ENCODE measurements at places on chromosomes 5 and 9. TPM values are rescaled to one million over a fixed set of nuclear protein-coding genes. Genes with fewer than 3 reads are reported as not detected.

DNA sequence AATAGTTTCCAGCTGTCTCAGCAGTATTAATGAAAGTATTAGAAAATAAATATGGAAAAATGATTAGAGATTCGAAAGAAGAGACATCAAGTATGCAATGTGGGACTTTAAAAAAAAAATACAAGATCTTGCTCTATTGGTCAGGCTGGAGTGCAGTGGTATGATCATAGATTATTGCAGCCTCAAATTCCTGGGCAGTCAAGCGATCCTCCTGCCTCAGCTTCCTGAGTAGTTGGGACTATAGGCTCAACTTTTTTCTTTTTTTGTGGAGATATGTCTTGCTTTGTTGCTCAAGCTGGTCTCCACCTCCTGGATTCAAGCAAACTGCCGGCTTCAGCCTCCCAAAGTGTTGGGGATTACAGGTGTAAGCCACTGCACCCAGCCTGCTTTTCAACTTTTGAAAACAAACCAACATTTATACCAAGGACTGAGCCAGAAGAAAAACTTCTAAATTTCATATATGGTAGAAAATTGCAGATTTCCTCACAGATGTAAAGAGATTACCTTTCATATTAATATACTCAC lies 323.1 kb downstream of the ADGRV1 start:
- no peak for DNase-seq

DNA sequence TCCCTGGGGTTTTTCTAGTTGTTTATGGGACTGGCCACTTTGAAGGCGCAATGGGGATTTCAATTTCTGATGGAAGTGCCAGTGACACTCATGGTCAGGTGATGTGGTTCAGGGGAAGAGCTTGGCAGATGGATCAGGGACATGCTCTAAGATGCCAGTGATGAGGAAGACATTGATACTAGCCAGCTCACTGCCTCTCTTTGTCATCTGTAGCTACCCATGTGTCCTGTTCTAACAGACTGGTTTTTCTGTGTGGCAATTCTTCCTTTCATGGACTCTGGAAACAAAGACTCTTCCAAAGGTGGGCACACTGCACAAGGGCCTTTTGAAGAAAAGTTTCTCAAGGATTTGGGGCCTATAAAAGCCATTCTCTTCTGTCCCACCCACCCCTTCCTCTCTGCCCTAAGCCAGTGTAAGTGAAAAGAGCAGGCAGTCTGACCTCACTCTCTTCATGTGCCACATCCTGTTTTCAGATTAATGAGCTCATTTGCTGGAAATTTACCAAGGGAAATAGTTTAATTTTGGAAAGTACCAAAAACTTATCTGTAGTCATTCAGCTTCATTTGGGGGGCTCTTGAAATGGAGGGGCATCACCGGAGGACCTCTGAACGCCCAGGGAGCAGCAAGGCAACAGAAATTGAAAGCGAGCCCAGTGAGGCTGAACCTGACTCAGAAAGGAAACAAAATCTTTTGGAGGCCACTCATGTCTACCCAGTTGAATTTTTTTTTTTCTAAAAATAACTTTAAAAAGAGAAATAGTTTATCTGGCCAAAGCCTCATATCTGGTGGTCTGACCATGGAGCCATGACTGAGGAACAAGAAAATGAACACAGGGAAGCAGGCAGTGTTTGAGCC lies 4.9 kb upstream of the TRAF1 start:
- DNase-seq: no peak

GRCh38 chr9:19022206-19022605 lies 10.8 kb downstream of the SAXO1 start:
- no peak for DNase-seq

DNA sequence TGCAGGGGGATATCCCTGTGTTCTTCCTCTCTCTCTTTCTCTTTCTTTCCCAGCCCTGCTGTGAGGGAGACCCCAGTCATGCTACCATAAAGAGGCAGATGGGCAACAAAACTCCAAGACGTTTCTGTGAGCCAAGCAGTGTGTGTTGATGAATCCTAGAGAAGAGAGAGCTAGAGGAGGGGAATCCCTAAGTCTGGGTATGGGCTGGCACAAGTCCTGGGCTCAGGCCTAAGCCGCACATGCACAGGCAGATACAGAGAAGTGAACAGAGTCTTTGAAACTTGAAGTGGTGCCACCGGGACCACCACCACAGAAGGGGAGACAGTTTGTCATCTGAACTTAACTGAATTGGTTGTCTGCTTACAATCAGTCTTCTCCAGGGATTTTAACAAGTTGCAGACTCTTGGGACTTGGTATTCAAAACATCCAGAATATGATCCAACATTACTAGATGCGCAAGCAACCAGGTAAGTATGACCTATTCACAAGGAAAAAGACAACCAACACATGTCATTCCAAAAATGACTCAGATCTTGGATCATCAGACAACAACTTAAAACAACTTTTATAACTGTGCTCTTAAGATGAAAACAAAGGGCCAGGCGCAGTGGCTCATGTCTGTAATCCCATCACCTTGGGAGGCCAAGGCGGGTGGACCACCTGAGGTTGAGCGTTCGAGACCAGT lies 10.4 kb upstream of the FAM120A start:
- DNase-seq: no peak

- no peak for DNase-seq
These were observed 483.6 kb downstream of the GADD45G start for GRCh38 chr9:90088434-90088833.

- DNase-seq: no peak
These were observed 92.5 kb downstream of the PPIC start for GRCh38 chr5:122944051-122944450.

DNA sequence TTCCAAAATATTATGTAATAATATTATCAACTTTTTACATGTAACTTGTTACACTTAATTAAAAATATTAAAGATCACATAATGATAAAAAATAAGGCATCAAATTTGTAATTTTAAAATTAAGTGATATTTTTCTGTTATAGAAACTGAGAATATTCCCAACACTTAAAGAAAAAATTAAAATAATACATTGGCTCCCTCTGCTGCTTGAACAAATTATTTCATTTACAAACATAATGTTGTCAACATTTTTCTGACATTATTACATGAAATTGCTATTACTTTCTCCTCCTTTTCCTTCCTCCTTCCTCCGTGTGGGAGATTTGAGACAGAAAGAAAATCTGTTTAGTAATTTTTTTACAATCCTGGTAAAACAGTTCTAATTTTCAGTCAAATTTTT lies 42.3 kb downstream of the RNF180 start:
- no peak for DNase-seq

- no peak for DNase-seq
These were observed 57.2 kb upstream of the CNOT6 start for GRCh38 chr5:180436936-180437335.

GRCh38 chr5:126755593-126755992 lies 21.3 kb upstream of the LMNB1 start:
- DNase-seq: no peak

DNA sequence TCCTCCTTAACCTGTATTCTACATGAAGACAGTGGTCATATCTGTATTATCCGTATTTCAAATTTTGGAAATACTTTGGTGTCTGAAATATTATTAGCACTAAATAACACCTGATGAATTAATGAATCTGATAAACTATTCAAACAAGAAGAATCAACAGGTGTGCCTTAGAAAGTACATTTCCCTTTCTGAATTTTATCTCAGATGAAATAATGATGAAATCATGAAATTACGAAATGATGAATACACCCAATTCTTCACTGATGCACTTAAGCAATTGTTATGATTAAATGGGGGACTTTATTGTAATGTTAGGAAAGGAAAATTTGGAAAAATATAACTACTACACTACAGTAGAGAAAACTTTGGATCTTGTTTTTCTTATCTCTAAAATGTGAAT lies 313.6 kb downstream of the HCN1 start:
- no peak for DNase-seq

- no peak for DNase-seq
These were observed 6.2 kb upstream of the SCAMP1 start for GRCh38 chr5:78354066-78354670.

GRCh38 chr5:128455841-128456361 lies 82.1 kb downstream of the FBN2 start:
- DNase-seq: no peak

DNA sequence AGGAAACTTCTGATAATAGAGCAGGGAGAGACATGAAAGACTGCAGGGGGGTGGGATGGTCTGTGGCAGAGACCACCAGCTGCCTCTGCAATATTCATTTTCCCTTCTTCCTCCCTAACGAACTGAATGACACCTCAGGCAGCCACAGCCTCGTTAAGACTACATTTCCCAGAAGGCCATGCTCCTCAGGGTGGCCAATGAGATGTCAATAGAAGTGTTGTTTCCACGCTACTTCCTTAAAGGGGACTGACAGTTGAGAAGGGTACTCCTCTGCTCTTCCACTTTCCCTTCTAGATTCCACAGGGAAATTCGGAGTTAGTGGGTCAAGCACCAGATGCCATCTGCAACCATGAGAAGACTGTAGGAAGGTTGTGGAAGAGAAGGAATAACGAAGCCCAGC lies 52.0 kb upstream of the DAPK1 start:
- DNase-seq: no peak

GRCh38 chr9:97710356-97711222 lies 13.4 kb upstream of the XPA start:
- DNase-seq: no peak

DNA sequence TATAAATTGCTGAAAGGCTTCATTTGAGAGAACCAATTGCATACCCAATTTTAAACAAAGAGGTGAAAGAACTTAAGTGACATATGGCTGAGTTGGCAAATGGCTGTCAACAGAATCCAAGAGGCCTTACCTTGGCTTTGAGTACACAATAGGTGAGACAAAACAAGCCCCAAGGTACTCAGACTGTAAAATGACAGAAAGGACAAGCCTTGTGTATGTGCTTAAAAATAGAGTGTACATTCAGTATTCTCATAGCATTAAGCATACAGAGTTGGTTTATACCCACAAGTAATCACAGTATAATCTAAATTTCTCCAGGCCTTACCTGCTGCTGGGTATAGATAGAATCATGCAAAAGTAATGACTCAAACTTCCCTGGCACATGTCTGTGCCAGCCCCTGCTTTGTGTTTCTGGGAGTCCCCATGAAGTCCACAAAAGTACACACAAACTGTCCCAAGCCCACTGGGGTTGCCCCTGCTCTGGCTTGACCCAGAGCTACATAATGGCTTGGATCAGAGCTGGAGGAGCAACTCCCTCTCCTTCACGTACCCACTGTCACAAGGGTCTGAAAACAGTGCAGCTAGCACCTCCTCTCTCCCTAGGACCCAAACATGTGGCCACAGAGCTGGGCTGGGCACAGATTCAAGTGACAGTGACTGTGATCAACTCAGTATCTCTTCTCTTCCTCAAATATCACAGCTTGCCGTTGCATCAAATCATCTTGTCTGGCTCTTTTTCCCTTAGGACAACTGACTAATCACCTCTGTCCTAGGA lies 250.8 kb downstream of the ENC1 start:
- DNase-seq: no peak

GRCh38 chr5:177427211-177427822 lies 841 bp downstream of the GRK6 start:
- no peak for DNase-seq

DNA sequence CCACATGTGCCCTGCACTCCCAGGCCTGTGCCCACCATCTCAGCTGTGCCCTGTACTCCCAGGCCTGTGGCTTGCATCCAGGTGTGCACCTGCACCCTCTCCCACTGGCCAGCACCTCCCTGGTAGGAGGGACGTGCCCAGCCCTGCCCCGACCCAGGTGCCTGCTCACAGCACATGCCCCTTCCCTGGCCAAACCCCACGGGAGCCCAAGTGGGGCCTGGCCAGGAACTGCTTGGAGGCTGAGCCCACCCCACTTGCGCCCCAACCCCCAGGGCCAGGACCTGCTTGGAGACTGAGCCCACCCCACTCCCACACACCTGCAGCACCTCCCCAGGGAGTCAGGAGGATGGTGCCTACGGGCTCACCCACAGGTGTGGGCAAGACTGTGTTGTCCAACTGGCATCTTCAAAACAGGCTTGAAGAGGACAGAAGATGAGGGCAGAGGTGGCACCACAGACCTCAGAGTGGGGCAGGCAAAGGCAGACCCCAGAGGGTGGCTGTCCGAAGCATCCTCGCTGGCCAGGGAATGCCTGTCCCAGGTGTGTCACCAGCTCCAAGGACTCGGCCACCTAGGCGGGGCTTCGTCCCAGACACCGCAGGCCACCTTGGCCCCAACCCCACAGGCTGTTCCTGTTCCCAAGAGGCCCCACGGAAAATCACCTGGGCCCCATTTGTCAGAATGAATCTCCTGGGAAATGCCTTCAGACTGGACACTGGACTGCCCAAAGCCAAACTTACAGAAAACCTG lies 10.8 kb downstream of the ZDHHC11B start:
- peak; percentile 56 for DNase-seq

DNA sequence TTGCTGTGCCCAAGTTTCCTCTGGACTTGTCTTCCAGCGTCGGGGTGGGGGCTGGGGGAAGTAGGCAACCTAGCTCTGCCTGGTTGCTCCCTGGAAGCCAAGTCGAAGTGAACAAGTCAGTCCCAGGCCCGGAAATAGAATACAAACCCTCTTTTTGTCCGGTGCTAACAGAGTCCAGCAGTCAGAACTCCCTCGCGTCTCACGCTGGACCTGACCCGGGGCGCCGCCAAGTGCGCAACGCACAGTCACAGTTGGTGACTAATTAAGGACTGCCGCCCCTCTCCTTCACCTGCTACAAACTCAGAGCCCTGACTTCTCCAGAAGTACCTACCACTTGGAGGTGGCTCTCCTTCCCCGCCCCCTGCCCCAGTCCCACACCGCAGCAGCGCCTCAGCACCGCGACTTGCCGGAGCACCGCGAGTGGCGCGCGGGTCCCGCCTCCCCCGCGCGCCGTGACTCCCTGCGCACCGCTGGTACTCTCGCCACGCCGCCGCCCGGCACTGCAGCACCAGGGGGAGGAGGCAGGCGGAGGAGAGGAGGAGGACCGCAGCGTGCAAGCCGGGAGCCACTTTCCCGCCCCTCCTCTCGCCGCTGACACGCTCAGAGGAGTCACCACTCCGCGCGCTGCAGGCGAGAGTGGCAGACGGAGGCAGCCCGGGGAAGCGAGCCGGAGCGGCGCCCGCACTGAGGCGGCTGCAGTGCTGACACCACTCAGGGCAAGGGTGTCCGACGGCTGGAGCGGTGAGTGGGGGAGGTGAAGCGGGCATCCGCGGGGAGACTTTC lies at the start of gene SV2C:
Gene SV2C, plus strand, starts transcription at position 612 of the 783 bp plus-strand sequence. CDS start 48,368 bp downstream, outside the sequence.
- DNase-seq: no peak

The KCNIP1 gene
- 2.1 TPM for total RNA-seq

The CDH9 gene
- total RNA-seq: not detected

The TGFBI gene
- 232 TPM for total RNA-seq

The SPAAR gene
- total RNA-seq: 5.8 TPM

The POLR3G gene
- 5.6 TPM for total RNA-seq
